T-helper 2 cell treated with Interferon-gamma antibody and Interleukin-4, amounts not matched to agents 5 μg/mL and 100 μg/mL, for 36 hours (primary cell): ENCODE measurements at places on chromosomes 16 and 17.

- DNase-seq = no peak
Measured at GRCh38 chr16:84844559-84845495, 25.0 kb downstream of the CRISPLD2 start.

DNA sequence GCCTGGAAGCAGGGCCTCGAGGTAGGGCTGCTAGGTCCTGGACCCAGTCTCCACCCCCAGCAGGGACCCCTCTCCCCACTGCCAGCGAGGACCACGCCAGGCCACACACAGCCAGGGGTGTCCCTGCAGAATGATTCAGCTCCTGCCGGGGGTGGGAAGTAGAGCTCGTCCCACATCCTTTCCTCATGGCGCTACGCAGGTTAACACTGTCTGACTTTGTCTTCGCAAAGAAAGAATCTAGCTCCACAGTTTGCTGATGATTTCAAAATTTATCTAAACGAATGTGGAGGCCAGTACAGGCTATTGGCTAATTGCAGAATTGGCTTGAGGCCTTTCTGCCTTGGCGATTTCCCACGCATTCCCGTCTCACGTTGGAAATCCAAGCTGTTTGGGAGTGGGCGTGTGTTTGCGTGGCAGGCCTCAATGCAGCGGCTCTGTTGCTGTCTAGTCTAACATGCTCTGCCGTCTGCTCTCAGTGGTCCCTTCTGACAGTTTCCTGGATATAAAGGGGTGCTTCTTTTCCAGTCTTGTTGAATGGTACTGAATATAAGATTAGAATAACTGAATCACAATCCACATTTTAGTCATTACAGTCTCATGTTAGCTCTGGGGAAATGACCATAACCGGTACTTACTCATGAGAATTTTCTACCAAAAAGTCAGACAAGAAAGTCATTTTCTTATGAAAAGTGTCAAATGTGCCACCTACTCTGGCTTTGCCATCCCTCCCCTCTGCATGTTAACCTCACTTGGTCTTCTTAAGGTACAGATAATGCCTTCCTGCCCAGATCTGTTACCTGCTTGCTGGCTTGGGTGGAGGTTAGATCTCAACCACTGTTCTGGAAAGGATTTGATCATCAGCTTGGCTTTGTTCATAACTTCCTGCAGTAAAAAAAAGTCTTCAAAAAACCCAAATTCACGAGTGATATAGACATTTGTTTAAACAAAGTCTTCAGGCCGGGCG, 252.4 kb downstream of the NTN1 start:
- peak; percentile 62 for DNase-seq

DNA sequence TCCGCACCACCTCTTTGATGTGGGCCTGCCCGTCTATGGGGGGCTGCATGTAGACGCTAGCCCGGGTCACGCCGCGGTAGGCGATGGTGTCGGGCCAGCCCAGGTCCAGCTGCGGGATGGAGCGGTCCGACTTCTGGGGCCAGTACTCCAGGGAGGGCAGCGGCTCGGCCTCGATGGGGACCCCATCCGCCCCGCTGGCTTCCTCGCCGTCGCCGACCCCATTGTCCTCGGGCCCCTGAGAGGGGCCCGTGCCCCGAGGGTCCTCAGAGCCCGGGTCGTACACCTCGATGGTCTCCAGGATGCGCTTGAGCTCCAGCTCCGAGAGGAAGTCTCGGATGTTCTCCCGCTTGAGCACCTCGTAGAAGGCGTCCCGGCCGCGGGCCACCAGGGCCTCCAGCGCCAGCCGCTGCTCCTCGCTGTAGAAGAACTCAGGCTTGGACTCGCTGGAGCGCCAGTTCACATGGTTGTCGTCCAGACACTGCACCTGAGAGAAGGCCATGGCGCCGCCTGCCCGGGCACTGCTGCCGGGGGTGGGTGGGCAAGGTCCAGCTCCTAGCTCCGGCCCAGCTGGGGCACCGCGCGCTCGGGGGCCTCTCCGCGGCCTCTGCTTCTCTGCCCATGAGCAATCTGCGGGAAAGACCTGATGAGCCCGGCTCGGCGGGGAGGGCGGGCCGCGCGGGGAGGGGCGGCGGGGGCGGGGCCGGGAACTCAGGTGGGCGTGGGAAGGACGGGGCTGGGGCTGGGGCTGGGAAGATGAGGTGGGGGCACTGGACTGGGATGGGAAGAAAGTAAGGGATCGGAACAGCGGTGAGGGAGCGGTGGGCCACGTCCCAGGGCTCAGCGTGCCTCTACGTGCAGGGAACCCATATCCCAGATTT, 782 bp downstream of the FAM83G start:
- peak; percentile 41 for DNase-seq

GRCh38 chr16:17365591-17366298, 105.0 kb downstream of the XYLT1 start:
- DNase-seq = no peak

- DNase-seq = no peak
Measured at GRCh38 chr17:4566785-4567184, 6.4 kb upstream of the GGT6 start.
